ENCODE measurements at places on chromosomes 4 and X.

GRCh38 chrX:129842510-129843208 lies 1.0 kb downstream of the ZDHHC9 start:
- no peak for DNase-seq

- DNase-seq: no peak
Measured at GRCh38 chr4:89551191-89551590, 243.6 kb upstream of the GPRIN3 start.

- no peak for DNase-seq
Measured at GRCh38 chr4:15912236-15912635, 26.3 kb downstream of the FGFBP1 start.

- DNase-seq: no peak
Measured at GRCh38 chr4:139746431-139747171, 81.0 kb downstream of the MGST2 start.

- no peak for DNase-seq
Measured at GRCh38 chr4:5887361-5888221, 5.3 kb downstream of the CRMP1 start.

DNA sequence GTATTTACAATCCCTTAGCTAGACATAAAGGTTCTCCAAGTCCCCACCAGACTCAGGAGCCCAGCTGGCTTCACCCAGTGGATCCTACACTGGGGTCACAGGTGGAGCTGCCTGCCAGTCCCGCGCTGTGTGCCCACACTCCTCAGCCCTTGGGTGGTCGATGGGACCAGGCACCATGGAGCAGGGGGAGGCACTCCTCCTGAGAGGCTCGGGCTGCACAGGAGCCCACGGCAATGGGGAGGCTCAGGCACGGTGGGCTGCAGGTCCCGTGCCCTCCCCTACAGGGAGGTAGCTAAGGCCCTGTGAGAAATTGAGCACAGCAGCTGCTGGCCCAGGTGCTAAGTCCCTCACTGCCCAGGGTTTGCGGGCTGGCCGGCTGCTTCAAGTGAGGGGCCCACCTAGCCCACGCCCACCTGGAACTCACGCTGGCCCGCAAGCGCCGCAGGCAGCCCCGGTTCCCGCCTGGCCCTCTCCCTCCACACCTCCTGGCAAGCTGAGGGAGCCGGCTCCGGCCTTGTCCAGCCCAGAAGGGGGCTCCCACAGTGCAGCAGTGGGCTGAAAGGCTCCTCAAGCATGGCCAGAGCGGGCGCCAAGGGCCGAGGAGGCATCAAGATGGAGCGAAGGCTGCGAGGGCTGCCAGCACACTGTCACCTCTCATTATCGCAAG lies 113.9 kb downstream of the PRDM5 start:
- DNase-seq: no peak

DNA sequence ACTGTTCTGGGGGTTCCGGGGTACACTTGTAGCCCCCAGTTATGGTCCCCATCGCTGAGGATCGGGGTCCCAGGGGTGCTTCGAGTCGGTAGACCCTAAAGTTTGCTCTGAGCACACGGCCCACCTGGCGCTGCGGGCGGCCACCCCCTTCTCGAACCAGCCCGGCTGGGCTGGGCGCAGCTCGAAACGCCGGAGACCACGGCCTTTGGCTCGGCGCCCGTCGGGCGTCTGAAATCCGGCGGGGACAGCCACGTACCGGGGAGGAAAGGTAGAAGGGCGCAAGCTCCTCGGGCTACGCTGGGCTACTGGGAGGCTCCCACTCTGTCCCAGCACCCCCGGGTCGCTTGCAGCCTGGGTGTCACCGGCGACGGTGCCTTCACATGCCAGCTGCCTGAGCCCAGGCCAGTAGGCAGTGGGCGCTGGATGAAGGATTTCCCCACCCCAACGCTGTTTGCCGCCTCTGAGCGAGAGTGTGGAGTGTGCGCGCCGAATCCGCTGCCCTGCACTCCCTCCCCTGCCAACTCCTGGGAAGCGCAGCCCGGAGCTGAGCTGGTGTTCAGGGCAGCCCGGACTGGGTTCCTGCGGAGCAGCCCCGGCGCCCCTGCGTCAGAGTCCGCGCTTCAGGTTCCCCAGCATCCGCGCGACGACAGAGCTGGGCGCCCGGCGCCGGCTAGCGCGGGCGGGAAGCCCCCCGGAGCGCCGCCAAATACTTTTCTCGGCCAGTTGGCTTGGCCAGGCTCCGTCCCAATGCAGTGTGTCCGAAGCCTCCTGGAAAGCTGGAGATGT lies 637 bp downstream of the MAMLD1 start:
- no peak for DNase-seq

GRCh38 chrX:42248226-42248625 lies 324.9 kb upstream of the CASK start:
- DNase-seq: no peak

- no peak for DNase-seq
Measured at GRCh38 chrX:154592505-154592904, 7.6 kb downstream of the CTAG1A start.

DNA sequence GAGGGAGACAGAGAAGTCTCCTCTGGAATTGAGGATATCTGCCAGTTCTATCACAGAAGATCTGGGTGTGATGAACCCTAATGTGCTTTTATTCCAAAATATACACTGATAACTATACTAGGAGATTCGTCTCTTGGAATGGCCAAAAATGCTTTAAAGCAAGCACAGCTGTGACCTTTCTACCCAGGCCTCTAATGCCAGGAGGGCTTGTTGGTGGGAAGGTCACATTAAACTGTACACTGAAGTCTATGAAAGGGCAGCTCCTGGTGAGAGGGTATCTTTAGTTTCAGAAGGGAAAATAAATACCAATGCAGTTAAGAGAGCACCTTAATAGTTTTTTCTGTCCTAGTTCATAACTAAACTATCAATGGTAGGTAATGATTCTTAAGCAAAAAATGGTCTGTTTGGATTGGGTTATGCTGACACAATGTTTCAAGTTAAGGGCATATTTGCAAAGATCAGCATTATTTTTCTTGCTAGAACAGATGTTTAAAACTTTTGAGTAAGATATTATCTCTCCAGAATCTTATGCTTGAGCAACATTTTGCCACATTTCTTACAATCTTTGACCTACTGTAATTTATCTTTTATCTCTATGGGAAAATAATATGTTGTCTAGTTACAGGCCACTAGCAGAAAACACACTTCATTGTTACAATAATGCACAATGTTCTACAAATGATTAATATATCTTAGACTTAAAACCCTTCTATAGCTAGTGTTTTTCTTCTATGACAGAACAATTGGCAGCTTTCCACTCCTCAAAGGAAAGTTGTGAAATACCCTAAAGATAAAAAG lies 59.6 kb downstream of the SEC24D start:
- DNase-seq: no peak

- no peak for DNase-seq
Measured at GRCh38 chr4:15361529-15361928, 66.3 kb upstream of the C1QTNF7 start.

DNA sequence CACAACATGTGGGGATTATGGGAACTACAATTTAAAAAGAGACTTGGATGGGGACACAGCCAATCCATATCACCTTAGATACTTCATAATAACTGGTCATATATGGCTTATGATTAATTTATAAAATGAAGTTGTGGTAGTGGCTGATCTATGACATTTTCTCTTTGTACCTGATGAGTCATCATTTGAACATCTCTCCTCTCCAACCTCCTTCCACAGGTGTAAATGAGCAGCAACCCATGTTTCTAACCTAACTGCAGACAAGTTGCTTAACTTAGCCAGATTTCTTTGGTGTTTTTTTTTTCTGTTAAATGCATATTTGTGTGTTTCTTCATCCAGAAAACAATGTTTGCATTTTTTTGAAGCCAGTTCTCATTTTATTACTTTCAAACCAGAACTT lies 42.6 kb downstream of the SPANXA2 start:
- no peak for DNase-seq

DNA sequence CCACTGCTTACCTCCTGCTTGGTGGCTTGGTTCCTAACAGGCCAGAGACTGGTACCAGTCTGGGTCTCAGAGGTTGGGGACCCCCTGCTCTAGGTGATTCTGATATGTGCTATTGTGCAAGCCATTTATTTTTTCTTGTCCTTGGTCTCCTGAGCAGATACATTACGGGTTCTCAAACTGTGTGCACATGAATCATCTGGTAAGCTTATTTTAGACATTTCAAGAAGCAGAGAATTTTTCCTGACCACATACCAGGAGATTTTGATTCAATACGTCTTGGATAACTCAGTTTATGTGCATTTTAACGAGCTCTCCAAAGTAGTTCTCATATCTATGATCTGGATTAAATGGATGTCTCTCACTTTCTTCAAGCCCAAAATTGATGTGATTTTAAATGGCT lies 77.2 kb downstream of the FHIP1A start:
- DNase-seq: no peak

DNA sequence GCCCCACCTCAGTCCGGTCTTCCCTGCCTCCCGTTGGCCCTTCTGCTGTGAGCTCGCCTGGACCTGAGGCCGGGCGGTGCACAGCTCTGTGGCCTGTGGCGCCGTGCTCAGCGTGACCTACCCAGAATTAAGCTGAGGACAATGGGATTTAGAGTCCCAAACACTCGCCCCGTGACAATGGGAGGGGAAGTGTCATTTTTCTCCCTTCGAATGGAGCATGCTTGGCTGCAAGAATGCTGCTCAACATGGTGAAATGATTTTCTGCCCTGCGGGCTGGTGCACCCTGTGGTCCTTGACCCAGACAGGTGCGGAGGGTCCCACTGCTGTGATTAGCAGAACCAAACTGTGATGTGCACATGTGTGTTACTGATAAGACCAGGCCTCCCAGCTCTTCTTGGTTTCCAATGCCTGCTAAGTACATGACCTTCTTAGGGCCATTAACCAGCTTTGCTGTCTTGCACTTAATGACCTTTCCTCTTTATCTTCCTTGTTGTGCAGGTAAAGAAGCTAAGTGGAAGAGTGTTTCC lies 772 bp downstream of the EOLA1 start:
- no peak for DNase-seq

DNA sequence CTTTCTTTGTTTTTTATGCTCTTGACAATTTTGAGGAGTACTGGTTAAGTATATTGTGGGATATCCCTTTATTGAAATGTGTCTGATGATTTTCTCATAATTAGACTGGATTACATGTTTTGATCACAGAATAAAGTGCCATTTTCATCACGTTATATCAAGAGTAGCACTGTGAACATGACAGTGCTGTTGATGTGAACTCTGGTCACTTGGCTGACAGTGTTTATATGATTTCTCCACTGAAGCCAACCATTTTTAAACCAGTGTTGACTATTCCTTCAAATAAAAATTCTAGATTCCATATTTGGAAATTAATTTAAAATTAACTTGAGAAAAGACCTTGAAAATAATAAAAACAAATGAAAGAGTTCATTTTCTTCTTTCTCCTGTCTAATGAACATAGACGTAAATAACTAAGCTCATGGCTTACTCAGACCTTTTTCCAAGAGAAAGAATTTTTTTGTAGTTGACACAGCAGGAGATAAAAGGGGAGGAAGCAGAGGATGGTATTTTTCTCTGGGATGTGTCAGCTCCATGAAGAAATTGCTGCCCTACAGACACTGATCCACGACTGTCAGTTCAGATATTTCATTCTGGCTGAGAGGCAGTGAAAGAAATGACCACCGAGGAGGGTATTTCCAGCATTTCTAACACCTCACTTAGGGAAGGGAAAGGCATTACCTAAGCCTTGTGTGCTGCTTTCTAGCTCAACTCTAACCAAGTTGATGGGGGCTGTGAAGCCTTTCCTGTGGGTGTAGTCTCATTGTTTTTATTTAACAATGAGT lies 150.9 kb upstream of the ANK2 start:
- no peak for DNase-seq

GRCh38 chrX:123487669-123488068 lies 245.2 kb downstream of the THOC2 start:
- DNase-seq: no peak

DNA sequence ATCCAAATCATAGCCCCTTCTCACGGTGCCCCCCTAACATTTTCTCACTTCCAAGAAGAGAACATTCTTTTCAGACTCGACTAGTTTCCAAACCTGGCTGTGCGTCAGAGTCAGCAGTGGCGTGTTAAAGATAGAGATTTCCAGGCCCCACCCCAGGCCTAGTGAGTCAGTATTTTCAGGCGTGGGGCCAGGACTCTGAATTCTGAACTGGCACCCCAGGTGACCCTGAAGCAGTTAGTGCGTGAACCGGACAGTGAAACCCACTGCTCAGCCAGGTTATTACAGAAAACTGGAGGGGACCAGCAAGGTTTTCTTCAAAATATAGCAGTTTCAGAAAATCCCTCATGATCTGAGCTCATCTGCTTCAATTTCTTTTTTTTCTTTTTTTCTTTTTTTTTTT lies 35.0 kb upstream of the BCOR start:
- DNase-seq: no peak

GRCh38 chrX:2325076-2325784 lies 175.5 kb downstream of the DHRSX start:
- no peak for DNase-seq

DNA sequence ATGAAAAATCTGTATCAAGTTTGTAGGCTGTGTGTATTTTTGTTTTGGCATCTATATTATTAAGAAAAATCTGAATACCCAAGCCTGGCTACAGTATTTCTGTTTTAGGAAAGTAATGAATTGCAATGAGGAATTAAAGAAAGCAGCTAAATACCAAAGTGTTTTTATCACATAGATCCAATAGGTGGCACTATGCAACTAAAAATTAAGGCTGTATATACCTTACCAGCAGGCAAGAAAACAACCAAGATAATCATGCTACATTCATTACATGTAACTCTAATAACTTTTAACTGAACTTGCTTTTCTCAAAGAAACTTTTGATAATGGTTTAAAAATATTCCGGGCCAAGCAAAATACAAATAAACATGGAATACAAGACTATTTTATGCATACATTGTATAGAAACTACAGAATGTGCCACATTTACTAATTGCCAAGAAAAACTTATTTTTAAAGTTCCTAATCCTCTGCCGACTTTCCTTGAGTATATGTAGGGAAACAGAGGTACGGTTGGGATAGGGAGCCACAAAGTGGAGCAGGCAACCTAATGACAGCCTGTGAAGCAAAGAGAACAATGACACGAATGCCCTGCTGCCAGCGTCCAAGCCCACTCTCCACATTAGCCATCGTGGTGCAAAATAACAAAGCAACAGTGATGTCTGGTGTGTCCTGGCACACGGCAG lies 63.7 kb downstream of the SEC24D start:
- peak; percentile 13 for DNase-seq

GRCh38 chrX:68934922-68935321 lies 106.1 kb downstream of the EFNB1 start:
- no peak for DNase-seq

- no peak for DNase-seq
Measured at GRCh38 chr4:177123811-177124210, 185.9 kb upstream of the NEIL3 start.

DNA sequence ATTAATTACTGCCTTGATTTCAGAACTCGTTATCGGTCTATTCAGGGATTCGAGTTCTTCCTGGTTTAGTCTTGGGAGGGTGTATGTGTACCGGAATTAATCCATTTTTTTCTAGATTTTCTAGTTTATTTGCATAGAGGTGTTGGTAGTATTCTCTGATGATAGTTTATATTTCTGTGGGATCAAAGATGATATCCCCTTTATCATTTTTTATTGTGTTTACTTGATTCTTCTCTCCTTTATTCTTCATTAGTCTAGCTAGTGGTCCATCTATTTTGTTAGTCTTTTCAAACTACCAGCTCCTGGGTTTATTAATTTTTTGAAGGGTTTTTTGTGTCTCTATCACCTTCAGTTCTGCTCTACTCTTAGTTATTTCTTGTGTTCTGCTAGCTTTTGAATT lies 32.1 kb downstream of the CDX4 start:
- DNase-seq: no peak
